ENCODE measurements at places on chromosomes 7 and 10. TPM values are rescaled to one million over a fixed set of nuclear protein-coding genes. Genes with fewer than 3 reads are reported as not detected.

CD36 gene
- 0.54 TPM for total RNA-seq

SP4 gene
- 5.6 TPM for total RNA-seq

PILRA gene
- not detected for total RNA-seq

ZNF25 gene
- 9.5 TPM for total RNA-seq

EPHA1 gene
- not detected for total RNA-seq
